H1 (cell line): ENCODE measurements at places on chromosomes 11 and 22.

GRCh38 chr11:104531894-104532293 is 366.4 kb downstream of the CASP12 start:
- no peak overlapping the region for H3K4me3 ChIP-seq
- H3K36me3 ChIP-seq, result no peaks in the 10 kb centered on the region
- no peaks in the 10 kb centered on the region for H3K27me3 ChIP-seq
- no peak for DNase-seq
- H3K27ac ChIP-seq, result no peak overlapping the region

DNA sequence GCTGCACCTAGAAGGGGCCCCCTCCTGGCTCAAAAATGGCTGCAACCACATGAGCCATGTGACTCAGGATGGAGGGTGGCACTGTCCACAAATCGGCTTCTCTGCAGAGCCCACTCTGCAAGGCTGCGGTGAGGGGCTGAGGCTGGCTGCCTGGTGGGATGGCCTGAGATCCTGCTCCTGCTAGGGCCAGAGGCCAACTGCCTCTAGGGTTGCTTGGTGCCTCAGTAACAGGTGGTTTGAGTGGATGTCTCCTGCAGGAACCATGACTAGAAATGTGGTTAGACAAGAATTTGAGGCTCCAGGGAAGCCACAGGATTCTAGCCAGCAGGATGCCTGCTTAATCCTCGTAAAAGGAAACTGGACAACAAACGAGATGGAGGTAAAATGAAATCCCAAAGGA is 17.1 kb downstream of the PATZ1 start:
- H3K36me3 ChIP-seq, result peaks cover 51% of the 10 kb centered on the region
- DNase-seq, result no peak
- no peak overlapping the region for H3K4me3 ChIP-seq

GRCh38 chr22:22942511-22943329 is 55.1 kb downstream of the IGLL5 start:
- H3K36me3 ChIP-seq, result no peaks in the 10 kb centered on the region
- no peaks in the 10 kb centered on the region for H3K4me1 ChIP-seq
- H3K4me3 ChIP-seq, result no peak overlapping the region
- H3K27ac ChIP-seq, result no peak overlapping the region
- H3K27me3 ChIP-seq, result peaks cover 9% of the 10 kb centered on the region; the same call in 1 of the 2 replicates
- DNase-seq, result peak; percentile 91

- no peak overlapping the region for H3K27ac ChIP-seq
- no peaks in the 10 kb centered on the region for H3K36me3 ChIP-seq
- no peaks in the 10 kb centered on the region; the same call in 1 of the 2 replicates for H3K4me1 ChIP-seq
- no peak overlapping the region for H3K4me3 ChIP-seq
These were observed 45.5 kb downstream of the PIWIL3 start for GRCh38 chr22:24728790-24729637.

DNA sequence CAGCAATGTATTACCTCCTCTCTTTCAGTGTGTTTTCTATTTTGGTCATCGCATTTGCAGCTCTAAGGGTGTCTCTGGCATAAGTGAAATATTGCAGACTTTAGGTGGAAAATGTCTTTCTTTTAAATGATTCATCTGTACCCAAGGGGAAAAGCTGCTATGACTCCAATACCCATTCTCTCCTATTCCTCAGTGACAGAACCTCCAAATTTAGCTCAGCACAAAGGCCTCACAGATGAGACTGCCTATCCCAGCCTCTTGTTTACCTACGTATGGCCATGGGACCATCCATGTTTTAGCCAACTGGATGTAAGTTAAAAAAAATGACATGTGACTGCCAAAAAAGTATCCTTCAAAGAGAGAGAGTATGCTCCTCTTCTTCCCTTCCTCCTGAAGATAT is 7.9 kb downstream of the MTMR2 start:
- H3K4me3 ChIP-seq, result no peak overlapping the region
- no peaks in the 10 kb centered on the region for H3K36me3 ChIP-seq
- no peak for DNase-seq
- H3K27me3 ChIP-seq, result no peaks in the 10 kb centered on the region

GRCh38 chr11:79045800-79046304 is 395.0 kb downstream of the TENM4 start:
- H3K4me3 ChIP-seq, result no peak overlapping the region
- no peaks in the 10 kb centered on the region for H3K4me1 ChIP-seq
- no peaks in the 10 kb centered on the region for H3K36me3 ChIP-seq
- DNase-seq, result no peak

DNA sequence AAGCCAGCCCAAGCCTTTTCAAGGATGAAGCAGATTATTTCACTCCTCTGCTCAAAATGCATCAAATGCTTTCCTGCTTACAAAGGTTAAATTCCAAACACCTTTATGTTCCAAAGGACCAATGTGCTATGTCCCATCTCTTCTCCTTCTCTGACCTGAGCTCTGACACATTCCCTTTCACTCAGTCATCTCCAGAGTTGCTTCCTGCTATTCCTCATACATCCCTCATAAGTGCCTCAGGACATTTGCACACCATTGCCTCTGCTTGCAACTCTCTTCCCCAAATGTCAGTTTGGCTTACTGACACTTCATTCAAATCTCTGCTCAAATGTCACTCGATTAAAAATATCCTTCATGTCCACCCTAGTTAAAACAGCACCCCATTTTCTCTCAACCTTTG is 53.3 kb upstream of the BMAL1 start:
- no peaks in the 10 kb centered on the region for H3K27me3 ChIP-seq
- no peak overlapping the region for H3K4me3 ChIP-seq
- H3K27ac ChIP-seq, result no peak overlapping the region
- no peak for DNase-seq

GRCh38 chr11:12889243-12889642 is 119.9 kb upstream of the RASSF10 start:
- no peak for DNase-seq
- no peaks in the 10 kb centered on the region for H3K4me1 ChIP-seq
- peaks cover 3% of the 10 kb centered on the region for H3K36me3 ChIP-seq
- H3K27me3 ChIP-seq, result no peaks in the 10 kb centered on the region
- H3K27ac ChIP-seq, result no peak overlapping the region

DNA sequence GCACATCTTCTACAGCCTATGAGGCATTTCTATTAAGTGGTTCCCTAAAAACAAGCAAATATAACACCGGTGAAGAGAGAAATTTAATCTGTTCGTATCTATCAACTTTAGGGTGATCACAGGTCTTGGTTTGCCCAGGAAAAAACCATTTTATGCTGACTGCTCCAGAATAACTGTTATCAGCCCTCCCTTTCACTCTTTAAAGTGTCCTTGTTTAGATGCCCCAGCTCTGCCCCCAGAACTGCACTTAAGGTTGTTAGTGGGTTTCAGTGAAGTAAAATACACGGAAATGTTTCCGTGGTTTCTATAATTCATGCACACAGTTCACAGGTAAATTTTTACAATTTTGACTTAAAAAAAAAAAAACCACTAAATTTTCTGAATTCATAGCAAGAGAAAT is 70.0 kb downstream of the NARS2 start:
- H3K27me3 ChIP-seq, result no peaks in the 10 kb centered on the region
- no peak overlapping the region for H3K27ac ChIP-seq
- H3K4me1 ChIP-seq, result 0 out of 2 replicates have a peak, but pooled peaks cover 2% of the 10 kb centered on the region
- DNase-seq, result no peak
- no peak overlapping the region for H3K4me3 ChIP-seq

DNA sequence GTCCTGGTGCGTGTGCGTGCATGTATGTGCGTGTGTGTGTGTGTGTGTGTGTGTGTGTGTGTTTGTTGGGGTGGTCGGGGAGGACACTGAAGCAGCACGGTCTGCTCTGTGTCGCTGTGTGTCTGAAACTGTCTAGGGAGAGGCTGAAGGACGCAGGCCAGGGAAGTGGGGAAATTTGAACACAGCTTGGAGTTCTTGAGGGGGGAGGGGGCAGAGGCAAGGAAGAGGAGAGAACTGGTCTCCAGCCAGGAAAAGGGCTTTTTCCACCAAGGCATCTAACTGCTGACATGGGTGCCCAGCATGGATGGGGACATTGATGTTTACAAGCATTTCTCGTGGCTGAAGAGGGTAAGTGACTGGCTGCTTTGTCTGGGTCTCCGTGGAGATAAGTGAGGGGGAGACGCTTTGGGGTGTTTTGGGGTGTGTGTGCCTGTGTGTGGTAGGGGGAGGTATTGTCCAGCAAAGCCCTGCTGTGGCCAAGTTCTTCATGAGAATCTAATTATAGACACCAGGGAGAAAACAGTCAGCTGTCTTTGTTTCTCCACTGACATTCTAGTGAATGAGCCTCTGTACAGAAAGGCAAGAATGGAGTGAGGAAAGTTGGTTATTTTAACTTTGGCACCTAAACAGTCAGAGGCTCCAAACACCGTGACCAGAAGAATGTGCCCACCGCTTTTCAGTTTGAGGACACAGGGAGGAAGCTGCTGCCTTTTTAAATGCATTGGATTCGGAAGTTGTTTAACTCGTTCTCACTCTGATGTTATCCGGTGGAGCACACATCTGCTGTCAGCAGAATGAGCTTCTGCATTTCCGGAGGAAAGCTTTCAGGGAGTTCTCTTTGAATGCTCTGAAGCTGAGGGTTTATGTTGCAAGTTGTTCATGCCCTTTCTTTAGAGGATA is 63.7 kb downstream of the PPFIBP2 start:
- peak overlapping the region; percentile 26; the same call in 1 of the 2 replicates for H3K27ac ChIP-seq
- H3K27me3 ChIP-seq, result no peaks in the 10 kb centered on the region
- DNase-seq, result no peak
- H3K4me3 ChIP-seq, result no peak overlapping the region
- peaks cover 43% of the 10 kb centered on the region for H3K4me1 ChIP-seq
